GM23338 (cell line): ENCODE measurements at places on chromosomes 5 and 9.

DNA sequence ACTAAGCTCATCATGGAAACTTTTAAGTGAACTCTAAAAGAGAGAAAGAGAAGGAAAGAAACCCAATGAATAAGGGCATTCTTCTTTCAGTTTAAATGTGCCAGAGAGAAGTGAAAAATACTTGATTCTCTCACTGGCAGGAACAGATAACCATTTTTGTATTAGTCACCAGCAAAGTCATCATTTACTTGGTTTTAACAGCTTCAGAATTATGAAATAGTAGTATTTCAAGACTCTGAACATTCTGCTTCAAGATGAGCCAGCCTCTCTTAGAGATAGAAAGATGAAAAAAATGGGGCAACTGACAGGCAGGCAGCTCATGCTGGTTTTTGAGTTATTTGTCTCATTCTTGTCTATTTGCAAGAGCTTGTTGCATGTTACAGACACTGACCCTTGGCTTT lies 103.5 kb downstream of the GCNT1 start:
- no peak for DNase-seq
- H3K27ac ChIP-seq: no peak overlapping the region
- H3K27me3 ChIP-seq: no peaks in the 10 kb centered on the region
- peaks cover 4% of the 10 kb centered on the region for H3K4me1 ChIP-seq
- H3K36me3 ChIP-seq: no peaks in the 10 kb centered on the region

GRCh38 chr5:24094081-24094679 lies 550.6 kb downstream of the CDH10 start:
- no peak overlapping the region for H3K4me3 ChIP-seq
- H3K36me3 ChIP-seq: no peaks in the 10 kb centered on the region
- no peak overlapping the region for H3K27ac ChIP-seq

- no peak overlapping the region for H3K27ac ChIP-seq
- H3K27me3 ChIP-seq: no peaks in the 10 kb centered on the region
- H3K4me3 ChIP-seq: no peak overlapping the region
- H3K36me3 ChIP-seq: no peaks in the 10 kb centered on the region
- peaks cover 11% of the 10 kb centered on the region for H3K4me1 ChIP-seq
- no peak for DNase-seq
Observed at GRCh38 chr5:115459855-115460341, 84.7 kb downstream of the FEM1C start.

- no peak overlapping the region for H3K4me3 ChIP-seq
- no peaks in the 10 kb centered on the region for H3K36me3 ChIP-seq
- H3K27me3 ChIP-seq: no peaks in the 10 kb centered on the region
- peaks cover 14% of the 10 kb centered on the region for H3K4me1 ChIP-seq
- DNase-seq: no peak
- H3K27ac ChIP-seq: no peak overlapping the region
Observed at GRCh38 chr5:60497706-60498500, 202.1 kb downstream of the DEPDC1B start.

DNA sequence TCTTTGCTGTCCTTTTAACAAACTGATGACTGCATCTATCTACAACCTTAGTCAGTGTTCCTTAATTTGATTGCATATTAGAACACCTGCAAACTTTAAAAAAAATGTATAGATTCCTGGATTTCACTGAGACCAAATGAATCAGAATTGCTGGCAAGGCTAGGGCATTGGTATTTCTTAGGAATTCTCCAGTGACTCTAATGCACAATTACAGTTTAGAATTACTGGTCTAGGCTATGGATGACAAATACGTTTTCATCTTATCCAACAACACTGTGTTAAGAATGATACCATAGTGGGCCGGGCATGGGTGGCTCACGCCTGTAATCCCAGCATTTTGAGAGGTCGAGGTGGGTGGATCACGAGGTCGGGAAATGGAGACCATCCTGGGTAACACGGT lies 545.9 kb upstream of the RIOK2 start:
- no peak overlapping the region for H3K27ac ChIP-seq
- H3K27me3 ChIP-seq: no peaks in the 10 kb centered on the region
- DNase-seq: no peak
- no peaks in the 10 kb centered on the region for H3K4me1 ChIP-seq
